ENCODE measurements at places on chromosomes 7 and 10.

- DNase-seq, result no peak
Observed at GRCh38 chr7:96418581-96418980, 96.7 kb upstream of the SLC25A13 start.

- DNase-seq, result no peak
Observed at GRCh38 chr7:115293628-115294240, 371.8 kb downstream of the MDFIC start.

DNA sequence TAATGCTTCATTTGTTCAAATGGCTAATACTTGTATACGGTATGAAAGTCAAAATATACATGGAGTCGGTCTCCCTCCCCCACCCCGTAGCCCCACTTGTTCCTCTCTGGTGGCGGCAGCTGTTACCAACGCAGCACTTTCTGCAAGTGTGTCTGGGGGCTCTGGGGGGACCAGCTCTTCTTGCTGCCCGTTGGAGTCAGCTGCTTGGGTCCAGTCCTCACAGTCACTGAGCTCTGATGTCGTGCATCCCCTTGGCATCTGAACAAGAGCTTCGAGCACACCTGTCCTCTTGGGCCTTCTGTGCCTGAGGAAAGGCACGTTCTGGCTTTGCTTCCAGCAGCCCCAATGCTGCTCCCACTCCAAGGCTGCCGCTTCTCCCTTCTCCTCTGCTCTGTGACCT lies 493.1 kb downstream of the PLXNA4 start:
- no peak for DNase-seq

GRCh38 chr7:40580776-40581175 lies 446.0 kb downstream of the SUGCT start:
- no peak for DNase-seq

- DNase-seq, result no peak
Observed at GRCh38 chr10:17655009-17655408, 11.1 kb downstream of the STAM start.

GRCh38 chr10:97333601-97334369 lies 744 bp downstream of the FRAT2 start:
- peak; percentile 80 for DNase-seq

GRCh38 chr7:55425141-55425752 lies 60.1 kb downstream of the LANCL2 start:
- DNase-seq, result no peak

GRCh38 chr10:103627111-103627892 lies 133.8 kb downstream of the NEURL1 start:
- DNase-seq, result no peak

GRCh38 chr7:25541877-25542276 lies 313.6 kb upstream of the NPVF start:
- DNase-seq, result no peak

- DNase-seq, result no peak
Observed at GRCh38 chr10:71292624-71293445, 26.2 kb upstream of the SLC29A3 start.

- no peak for DNase-seq
Observed at GRCh38 chr7:34061149-34061548, 155.8 kb downstream of the BMPER start.

GRCh38 chr7:112260911-112261310 lies 54.4 kb downstream of the ZNF277 start:
- DNase-seq, result peak; percentile 33

GRCh38 chr10:99880080-99880835 lies 97.8 kb downstream of the ABCC2 start:
- no peak for DNase-seq

DNA sequence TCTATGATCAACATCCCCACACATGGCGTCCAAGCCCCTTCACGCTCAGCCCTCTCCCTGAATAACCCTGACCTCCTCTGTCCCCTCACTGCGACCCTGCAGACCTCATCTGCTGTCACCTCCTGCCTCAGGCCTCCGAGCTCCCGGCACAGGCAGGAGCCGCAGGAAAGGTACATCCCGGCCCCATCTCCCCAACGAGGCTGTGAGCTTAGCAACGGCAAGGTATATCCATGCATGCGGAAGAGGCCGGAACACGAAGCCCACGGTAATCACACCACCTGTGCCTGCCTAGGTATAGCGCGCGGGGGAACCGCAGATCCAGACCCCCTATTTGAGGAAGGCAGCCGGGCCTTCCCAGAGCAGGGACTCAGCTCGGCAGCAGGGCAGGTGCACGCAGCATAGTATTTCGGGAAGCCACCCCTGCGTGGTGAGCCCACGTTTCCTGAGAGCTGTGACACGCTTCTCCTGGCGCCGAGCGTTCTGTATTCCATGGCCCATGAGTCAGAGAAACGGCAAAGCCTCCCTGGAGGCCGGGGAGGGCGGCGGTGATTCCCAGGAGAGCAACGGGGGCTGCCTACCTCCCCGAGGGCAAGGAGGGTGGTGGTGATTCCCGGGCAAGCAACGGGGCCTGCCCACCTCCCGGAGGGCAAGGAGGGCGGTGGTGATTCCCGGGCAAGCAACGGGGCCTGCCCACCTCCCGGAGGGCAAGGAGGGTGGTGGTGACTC lies 50.1 kb upstream of the DNAAF5 start:
- no peak for DNase-seq

- no peak for DNase-seq
Observed at GRCh38 chr10:98363220-98363619, 51.8 kb downstream of the PYROXD2 start.

DNA sequence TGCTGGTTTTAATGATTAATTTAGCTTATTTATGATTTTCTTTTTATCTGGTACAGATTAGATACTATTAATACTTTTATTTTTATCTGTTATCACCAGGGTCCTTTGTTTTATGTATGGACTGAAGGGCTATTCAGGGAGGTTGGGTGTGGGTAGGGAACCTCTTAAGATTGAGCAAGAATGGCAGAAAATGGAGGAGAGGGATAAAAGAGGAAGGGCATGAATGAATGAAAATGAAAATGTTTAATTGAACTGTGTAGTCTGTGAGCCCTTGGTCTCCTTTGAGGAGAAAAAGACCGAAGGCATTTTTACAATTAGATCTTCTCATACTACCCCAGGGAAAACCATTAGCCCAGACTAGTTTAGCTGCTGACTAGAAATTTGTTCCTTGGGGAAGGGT lies 93.1 kb downstream of the CDK14 start:
- no peak for DNase-seq

DNA sequence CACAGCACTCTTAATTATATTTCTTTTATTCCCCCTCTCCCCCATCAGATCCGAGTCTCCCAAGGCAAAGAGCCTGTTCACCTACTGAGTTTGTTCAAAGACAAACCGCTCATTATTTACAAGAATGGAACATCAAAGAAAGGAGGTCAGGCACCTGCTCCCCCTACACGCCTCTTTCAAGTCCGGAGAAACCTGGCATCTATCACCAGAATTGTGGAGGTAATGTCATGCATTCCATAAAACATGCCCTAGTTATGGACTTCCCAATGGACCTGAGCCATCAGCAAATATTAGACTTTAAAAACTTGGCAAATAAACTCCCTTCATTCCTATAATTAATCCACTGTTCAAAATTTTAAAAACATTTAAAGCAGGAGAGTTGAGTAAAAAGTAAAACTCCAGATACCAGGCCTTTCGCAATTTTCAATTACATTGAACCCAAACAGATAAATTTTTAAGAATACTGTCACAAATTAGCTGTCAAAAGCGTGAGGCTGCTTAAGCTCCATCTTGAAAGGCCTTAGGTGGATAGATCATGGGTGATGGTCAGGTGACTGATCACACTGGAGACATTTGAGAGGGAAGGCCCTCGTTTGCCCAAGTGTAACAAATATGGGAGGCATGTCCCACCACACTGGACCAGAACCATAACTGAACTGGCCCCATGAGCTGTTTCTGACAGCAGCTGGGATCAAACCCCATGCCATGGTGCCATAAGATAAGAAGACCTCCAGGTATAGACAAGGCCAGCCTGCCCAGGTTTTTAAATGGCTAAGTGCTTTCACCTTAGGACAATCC lies 46.9 kb upstream of the ARL4A start:
- no peak for DNase-seq

DNA sequence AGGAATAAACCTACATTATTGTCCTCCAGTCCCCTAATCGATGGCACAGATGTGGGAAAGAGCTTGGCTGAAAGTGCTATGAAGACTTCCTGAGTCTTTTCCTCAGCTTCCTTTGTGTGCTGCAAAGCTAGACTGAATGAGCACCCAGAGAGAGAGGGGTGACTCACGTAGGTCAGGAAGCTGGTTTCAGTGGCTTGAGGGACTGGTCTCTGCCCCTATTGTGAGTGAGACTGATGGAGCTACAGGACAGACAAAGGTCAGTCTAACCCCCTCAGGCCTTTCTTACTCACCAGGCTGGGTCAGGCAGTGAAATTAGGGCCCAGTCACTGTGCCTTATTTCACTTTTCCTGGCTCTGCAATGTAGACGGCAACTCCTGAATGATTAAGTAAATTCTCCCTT lies 171.1 kb upstream of the GRB10 start:
- peak; percentile 50 for DNase-seq

- peak; percentile 32 for DNase-seq
Observed at GRCh38 chr10:24605141-24605540, 118.5 kb downstream of the ARHGAP21 start.

GRCh38 chr10:63841761-63842160 lies 320.6 kb downstream of the REEP3 start:
- DNase-seq, result no peak

DNA sequence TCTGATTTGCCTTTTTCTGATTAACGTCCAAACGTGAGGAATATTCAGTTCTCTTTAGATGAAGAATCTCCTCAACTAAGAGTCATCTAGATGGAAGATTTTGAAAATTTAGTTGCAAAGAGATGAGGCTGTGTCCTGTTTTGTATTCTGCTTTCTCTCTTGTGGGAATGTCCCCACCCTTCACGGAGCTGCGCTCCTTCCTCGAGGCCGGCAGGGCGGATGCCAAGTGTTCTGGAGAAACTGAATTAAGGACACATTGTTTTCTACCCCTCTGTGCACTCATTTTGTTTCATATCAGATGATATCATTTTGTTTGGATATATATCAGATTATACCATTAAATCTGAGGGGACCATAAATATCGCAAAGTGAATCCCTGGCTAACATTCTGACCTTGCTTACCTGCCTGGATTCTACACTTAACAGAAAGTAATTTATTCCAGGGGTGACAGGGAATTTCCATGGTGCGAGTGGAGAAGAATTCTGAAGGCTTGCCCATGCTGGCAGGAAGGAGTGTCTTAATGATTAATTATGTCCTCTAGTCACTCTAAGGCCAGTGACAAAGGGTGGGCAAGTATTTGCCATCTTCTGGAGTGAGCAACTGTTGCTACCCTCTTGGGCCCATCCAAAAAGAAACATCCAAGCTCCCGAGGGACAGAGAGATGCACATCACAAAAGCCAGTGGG lies 47.9 kb upstream of the IGFBP3 start:
- no peak for DNase-seq

DNA sequence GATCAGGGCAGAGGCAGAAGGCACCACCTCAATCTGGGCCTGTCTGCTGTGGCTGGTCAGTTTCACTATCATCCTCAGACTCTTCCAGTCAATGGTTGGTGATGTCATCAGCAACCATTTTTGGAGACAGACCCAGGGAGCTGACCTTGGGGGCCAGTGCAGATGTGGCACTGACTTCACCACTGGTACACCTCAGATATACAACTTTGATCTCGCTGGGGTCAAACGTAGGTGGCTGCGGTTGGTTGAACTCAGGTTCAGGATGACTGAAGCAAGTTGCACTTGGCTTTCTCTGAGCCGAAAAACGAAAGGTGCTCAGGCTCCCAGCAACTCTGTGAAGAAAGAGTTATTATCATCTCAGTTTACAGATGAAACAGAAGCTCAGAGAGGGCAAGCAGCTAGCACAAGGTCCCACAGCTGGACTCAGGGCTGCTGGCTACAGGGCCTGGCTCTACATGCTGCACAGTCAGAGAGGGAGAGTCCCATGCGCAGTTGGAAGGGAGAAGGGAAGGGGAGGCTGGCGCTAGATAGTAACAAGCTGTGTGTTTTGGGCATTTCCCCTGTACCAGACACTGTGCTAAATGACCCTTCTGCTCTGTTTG lies 27.2 kb downstream of the ANKRD16 start:
- no peak for DNase-seq

DNA sequence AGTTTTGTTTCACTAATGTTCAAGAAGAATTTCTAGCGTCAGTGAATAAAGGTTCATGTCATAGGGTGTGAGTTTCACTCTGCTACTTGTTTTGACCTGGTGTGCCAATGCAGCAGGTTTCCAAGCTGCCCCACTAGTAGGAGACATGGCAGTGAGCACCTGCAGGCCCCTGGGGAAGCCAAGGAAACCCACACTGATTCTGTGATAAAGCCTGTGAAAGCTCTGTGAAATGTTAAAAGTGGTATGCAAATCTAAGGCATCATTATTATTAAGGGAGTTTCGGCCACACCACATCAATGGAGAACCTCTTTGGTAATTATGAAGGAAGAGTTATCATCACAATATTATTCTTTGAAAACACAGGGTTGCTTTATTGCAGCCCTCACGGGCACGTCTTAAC lies 46.4 kb downstream of the ABCB5 start:
- DNase-seq, result no peak

DNA sequence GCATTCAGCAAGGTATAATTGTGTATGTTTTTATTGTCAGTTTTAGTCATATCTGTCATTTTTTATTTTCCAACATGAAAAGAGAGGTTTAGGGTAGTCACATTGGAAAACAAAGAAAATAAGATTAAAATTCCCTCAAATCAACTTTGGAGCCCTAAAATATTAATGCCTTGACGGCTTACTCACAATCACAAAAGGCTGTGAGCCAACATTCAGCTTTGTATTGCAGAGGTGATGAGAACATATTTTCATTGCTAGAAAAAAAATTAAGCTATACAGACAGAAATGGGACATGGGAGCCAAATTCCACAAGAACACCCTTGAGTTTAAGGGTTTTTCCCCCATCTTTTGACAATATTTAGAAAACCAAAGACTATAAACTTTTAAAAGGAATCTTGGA lies 30.2 kb downstream of the CALD1 start:
- no peak for DNase-seq

GRCh38 chr10:84341983-84342382 lies 13.6 kb downstream of the CCSER2 start:
- DNase-seq, result peak; percentile 90

DNA sequence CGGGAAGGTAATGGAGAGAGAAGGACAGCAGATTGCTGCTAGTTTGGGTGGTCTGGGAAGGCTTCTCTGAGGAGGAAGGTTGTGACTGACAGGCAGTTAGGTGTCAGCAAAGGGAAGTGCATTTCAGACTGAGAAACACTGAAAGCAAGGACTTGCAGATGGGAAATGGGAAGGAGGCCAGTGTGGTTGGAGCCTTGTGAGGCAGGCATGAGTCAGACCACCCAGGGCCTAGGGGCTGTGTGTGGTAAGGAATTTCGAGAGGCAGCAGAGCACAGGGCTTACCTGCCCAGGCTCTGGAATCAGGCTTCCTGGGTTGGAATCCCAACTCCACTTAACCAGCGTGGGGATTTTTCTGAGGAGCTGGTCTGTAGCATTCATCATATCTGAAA lies 53.5 kb downstream of the NRF1 start:
- peak; percentile 94 for DNase-seq

DNA sequence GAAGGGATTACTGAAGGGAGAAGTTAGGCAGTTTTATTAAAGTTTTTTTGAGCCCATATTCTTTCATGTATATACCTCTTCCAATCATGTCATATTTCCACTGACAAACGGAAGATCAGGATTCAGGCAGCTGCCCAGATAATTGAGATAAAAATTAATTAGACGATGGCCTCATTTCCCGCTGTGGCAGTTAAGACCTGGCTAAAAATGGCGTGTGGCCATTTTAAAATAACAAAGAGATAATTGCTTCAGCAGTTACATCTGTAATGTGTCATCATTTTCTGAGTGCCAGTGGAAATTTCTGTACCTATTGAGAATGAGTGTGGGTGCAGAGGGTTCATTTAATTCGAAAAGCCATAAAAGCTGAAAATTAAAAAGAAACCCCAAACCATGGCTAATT lies 215.1 kb downstream of the STK31 start:
- no peak for DNase-seq

Data from mesendoderm (in vitro differentiated cells).